H7 (cell line): ENCODE measurements at places on chromosomes 3 and 15. TPM values are rescaled to one million over a fixed set of nuclear protein-coding genes. Genes with fewer than 3 reads are reported as not detected.

GRCh38 chr3:148790370-148790769 lies 37.2 kb upstream of the CPB1 start:
- no peak for DNase-seq

DNA sequence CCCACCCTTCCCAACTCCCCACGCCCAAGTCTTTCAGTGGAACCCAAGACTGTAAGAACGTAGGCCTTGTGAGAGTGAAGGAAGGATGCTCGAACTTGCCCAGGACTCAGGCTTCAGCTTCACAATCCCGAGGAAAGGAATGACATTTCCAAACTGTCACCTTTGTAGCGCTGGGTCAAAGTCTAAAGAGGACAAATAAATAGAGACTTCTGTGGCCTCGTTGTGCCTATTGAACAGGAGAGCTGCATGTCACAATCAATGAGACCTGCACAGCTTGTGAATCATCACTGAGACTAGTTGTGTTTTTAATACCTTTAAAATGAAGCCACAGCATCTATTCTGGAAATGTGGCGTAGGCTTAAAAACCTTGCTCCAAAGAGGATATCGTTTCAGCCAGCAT lies 222.8 kb upstream of the ST8SIA2 start:
- DNase-seq, result no peak

- no peak for DNase-seq
Observed at GRCh38 chr15:70701891-70702568, 61.3 kb downstream of the UACA start.

- no peak for DNase-seq
Observed at GRCh38 chr15:64443747-64444621, 16.4 kb upstream of the ZNF609 start.

GRCh38 chr3:32947789-32948238 lies 3.6 kb upstream of the CCR4 start:
- peak; percentile 60 for DNase-seq

GRCh38 chr3:153974614-153975013 lies 146.6 kb upstream of the ARHGEF26 start:
- DNase-seq, result no peak

DNA sequence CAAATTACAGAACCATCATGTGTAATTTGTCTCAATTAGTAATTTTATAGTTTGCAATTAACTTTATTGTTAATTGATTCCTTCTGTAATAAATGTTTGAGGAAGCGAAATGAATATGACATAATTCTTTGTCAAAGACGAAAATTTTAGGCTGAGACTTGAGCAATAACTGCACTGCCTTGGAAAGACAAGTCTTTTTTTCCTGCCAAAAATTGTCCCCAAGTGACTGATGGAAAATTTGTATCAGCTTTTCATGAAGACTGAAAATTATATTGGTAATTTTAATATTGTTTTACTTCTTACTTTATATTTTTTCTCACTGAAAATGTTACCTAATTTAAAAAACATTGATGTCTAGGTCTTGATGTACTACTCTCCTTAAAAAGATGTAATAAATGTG lies 622.6 kb downstream of the NLGN1 start:
- DNase-seq, result no peak

- DNase-seq, result no peak
Observed at GRCh38 chr3:194518652-194519051, 31.9 kb upstream of the ATP13A3 start.

The TMEM40 gene
- total RNA-seq, result 1.8 TPM in 1 of 2 replicates, not detected in the other

The MITF gene
- total RNA-seq, result 0.21 and 0.30 TPM in 2 replicates

The KIF15 gene
- total RNA-seq, result 19.3 and 38.8 TPM in 2 replicates

DNA sequence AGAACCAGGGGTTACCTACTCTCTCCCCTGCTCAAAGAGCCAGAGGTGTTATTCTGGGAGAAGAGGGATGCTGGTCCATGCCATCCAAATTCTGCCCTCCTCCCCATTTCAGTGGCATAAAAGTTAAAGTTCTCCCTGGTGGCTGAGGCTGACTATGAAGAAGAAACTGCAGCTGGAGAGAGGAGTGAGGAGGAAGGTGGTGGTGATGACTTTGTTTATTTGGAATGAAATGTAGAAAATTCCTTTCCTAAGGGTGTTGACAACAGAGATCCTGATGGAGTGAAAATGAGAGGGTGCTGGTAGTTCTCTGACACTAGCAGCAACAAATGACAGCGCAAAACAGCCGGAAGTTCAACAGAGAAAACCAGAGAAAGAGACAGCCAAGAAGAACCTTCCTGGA lies 100.4 kb downstream of the PCCB start:
- DNase-seq, result no peak

The TNNC1 gene
- total RNA-seq, result 4.2 and 7.2 TPM in 2 replicates

The FAM174B gene
- total RNA-seq, result 16.8 and 26.8 TPM in 2 replicates

DNA sequence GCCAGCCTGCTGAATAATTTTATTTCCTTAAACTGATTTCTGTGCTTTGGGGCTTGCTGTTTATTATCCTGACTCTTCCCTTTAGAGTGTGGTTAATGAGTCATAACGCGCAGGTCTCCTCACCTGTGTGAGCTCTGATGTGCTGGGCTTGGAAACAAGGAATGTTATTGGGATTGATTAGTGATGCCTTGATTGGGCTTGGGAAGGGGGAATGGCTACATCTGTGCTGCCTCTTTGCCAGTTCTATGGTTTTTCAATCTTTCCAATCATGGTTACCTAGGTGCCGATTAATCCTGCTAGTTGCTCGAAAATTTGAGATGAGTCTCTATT lies 161.0 kb downstream of the THSD4 start:
- DNase-seq, result no peak

The ALDH1A2 gene
- total RNA-seq, result 0.10 TPM in 1 of 2 replicates, not detected in the other

GRCh38 chr3:45049807-45050206 lies 23.7 kb downstream of the CLEC3B start:
- DNase-seq, result no peak

The CYB561D2 gene
- total RNA-seq, result 19.0 and 20.0 TPM in 2 replicates

- DNase-seq, result no peak
Observed at GRCh38 chr3:114404590-114404989, 110.8 kb downstream of the TIGIT start.

DNA sequence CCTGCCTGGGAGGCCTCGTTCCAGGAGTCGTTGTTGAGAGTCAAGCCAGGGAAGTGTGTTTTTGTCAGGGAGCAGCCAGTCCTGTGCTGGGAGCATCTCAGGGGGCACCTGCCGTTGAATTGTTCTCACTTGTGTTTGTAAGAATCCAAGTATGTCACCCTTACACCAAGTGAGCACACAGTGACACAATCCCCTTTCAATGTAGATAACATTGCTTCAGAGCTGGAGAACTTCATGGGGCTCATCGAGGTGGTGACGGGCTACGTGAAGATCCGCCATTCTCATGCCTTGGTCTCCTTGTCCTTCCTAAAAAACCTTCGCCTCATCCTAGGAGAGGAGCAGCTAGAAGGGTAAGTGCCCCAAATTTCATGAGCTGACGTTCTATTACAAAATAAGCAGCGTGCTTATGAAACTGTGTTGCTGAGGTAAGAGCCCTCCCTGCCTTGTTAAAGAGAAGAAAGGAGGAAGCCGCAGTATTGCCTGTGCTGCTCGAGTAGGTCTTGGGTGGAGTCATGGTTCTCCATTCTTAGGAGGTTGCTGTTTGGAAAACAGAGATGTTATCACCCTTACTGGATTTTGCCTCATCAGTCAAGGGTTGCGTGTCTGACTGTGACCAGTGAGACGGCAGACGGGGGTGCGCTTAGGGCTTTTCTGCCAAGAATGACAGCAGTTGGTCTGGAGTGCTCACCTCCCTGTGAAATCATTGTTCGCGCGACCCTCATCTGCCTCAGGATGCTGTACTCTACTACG lies 108.1 kb downstream of the PGPEP1L start:
- no peak for DNase-seq

The CCR5 gene
- total RNA-seq, result not detected in 2 replicates

- peak; percentile 45 for DNase-seq
Observed at GRCh38 chr15:80844011-80844732, 65.0 kb downstream of the CEMIP start.

- DNase-seq, result no peak
Observed at GRCh38 chr15:49460411-49460941, 37.4 kb downstream of the FGF7 start.

GRCh38 chr3:149512073-149512782 lies 37.7 kb downstream of the TM4SF4 start:
- DNase-seq, result peak; percentile 56

The GOLGA8J gene
- 0.24 TPM in 1 of 2 replicates, not detected in the other for total RNA-seq

The MIX23 gene
- 36.6 and 39.4 TPM in 2 replicates for total RNA-seq

- no peak for DNase-seq
Observed at GRCh38 chr3:197748597-197749314, 927 bp upstream of the FYTTD1 start.

GRCh38 chr3:158522221-158523136 lies 48.5 kb upstream of the MLF1 start:
- no peak for DNase-seq

GRCh38 chr3:35262406-35262805 lies 376.9 kb upstream of the ARPP21 start:
- no peak for DNase-seq

DNA sequence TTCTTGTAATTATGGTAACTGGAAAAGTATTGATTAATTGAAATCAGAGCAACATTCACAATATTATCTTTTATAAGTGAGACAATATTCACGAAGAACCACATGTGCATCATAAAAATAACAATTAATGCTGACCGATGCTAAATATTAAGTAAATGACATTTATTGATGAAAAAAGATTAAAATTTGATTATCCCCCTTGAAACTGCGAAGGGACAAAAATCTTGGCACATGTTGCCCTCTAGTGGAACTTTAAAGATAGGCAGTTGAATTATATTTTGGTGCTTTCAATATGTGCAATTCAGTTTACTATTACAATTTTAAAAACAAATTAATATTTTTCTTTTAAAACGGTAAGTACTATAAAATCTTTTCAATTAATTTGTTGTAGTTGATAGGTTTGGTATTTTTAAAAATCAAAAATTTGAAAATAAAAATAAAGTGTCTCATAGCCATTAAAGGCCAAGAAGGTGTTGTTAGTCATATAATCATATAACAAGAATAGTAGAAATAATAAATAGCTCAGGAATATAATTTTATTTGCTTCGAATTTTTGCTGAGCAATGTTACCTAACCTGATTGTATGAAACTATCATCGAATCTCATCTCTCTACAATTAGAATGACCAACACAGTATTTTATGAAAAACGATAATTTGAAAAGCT lies 270.2 kb downstream of the ROBO1 start:
- DNase-seq, result peak; percentile 51

The EAF2 gene
- 3.9 and 5.5 TPM in 2 replicates for total RNA-seq

- peak; percentile 61 for DNase-seq
Observed at GRCh38 chr3:53167418-53168174, 6.6 kb downstream of the PRKCD start.

GRCh38 chr3:142088522-142088921 lies 60.8 kb downstream of the TFDP2 start:
- no peak for DNase-seq

GRCh38 chr15:70337277-70338186 lies 239.8 kb upstream of the TLE3 start:
- DNase-seq, result no peak

The PLSCR5 gene
- not detected in 2 replicates for total RNA-seq

DNA sequence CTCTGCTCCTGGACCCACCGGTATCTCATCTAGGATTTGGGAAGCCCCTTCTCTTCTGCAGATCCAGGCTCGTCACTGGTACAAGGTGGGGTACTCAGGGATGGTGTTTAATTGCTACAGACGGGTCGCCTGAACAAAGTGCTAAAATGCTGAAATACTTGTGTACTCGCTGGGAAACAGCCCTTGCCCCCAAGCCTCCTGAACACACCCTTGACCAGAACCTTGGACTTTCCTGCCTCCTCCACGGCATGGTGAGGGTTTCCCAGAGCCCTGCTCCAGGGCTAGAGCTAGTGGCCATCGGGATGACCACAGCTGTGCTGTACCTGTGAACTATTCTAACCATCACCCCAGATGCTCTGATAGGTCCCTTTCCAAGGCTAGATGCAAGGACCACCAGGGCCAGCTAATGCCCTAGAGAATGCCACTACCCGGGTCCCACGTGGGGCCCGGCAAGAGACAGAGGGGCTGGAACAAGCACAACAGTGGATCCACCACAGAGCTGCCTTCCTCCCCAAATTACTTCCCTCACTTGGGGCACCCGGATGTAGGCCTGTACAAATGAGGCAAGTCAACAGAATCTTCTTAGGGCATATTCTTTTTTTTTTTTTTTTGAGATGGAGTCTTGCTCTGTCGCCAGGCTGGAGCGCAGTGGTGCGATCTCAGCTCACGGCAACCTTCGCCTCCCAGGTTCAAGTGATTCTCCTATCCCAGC lies 267.3 kb downstream of the FOXP1 start:
- DNase-seq, result no peak

DNA sequence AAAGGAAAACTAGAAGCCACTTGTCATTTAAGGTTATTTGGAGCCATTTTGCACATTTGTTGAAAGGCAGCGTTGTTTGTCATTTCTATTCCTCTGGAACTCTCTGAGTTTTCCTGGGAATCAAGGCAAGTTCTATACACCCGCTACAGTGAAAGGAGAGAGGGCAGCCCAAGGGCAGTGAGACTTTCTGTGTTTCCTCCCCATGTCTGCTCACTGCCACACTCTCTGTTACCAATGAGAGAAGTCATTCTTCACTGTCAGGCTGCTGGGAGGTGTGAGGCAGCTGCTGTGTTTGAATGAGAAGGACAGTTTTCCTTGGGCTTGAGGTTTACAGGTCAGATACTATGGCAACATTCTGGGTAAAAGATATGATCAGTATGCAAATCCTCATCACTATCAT lies 36.0 kb downstream of the ATP13A5 start:
- DNase-seq, result no peak

DNA sequence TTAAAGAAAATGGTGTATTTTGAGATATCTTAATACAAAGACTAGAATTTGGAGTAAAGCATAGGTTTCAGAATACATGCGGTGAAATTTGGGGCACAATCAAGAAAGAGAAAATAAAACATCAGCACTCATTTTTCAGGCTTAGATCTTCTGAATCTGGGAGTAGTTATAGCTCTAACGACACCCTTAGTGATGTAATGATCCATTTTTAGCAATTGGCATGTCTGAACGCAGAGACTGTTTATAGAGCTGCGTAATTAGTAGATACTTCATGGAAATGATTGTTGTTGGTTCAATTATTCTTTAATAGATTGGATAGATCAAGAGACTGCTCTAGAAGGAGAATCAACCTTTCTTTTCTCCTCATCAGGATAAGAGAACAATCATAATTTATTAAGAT lies 47.5 kb upstream of the SNRK start:
- no peak for DNase-seq

DNA sequence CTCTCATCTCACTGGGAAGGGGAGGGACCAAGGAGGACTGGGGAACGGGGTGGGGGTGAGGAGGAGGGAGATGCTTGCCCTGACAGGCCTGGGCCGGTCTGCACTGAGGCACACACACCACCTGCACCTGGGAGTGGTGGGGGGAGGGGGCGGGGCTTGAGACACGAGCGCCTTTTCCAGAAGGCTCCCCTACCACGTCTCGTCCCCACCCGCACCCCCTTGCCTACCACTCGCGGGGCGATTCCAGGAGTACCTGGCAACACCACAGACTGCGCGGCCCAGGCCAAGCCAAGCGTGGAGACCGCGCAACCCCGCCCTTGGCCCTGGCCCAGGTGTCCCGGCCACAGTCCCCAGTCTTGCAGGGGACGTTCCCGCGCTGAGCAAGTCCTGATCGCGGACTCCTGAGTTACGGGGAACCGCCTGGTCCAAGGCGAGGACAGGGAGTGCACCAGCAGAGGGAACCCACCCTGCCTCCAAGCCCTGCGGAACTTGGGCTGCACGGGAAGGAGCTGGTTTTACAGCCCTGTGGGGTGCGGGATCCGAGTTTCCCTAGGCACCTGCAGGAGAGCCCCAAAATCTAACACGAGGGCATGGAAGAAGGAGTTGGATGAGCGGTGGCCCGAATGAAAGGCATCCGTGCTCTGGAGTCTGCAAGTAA lies 68.1 kb upstream of the SH3GL3 start:
- peak; percentile 76 for DNase-seq

The ANKUB1 gene
- total RNA-seq, result not detected in 2 replicates

GRCh38 chr3:197222937-197223370 lies 75.5 kb downstream of the DLG1 start:
- no peak for DNase-seq

The THSD4 gene
- 3.3 and 3.9 TPM in 2 replicates for total RNA-seq
